ENCODE measurements at places on chromosomes 4 and X.

GRCh38 chr4:100041646-100042045, 91.6 kb upstream of the H2AZ1 start:
- no peak overlapping the region for H3K27ac ChIP-seq
- no peaks in the 10 kb centered on the region for H3K36me3 ChIP-seq
- H3K27me3 ChIP-seq = no peaks in the 10 kb centered on the region
- peaks cover 6% of the 10 kb centered on the region for H3K4me1 ChIP-seq
- DNase-seq = no peak

GRCh38 chrX:13741695-13742094, 7.1 kb downstream of the OFD1 start:
- no peak overlapping the region for H3K4me3 ChIP-seq
- peaks cover 2% of the 10 kb centered on the region for H3K4me1 ChIP-seq
- no peak for DNase-seq
- no peak overlapping the region for H3K27ac ChIP-seq

- no peak overlapping the region for H3K4me3 ChIP-seq
- H3K27me3 ChIP-seq = no peaks in the 10 kb centered on the region
- no peak overlapping the region for H3K27ac ChIP-seq
- H3K4me1 ChIP-seq = 0 out of 2 replicates have a peak, but pooled peaks cover 3% of the 10 kb centered on the region
- DNase-seq = no peak
These were observed 9.8 kb upstream of the PDE5A start for GRCh38 chr4:119638359-119638758.

- no peak for DNase-seq
- H3K4me3 ChIP-seq = no peak overlapping the region
- H3K4me1 ChIP-seq = peaks cover 25% of the 10 kb centered on the region
- no peak overlapping the region for H3K27ac ChIP-seq
- H3K27me3 ChIP-seq = no peaks in the 10 kb centered on the region
- peaks cover 9% of the 10 kb centered on the region for H3K36me3 ChIP-seq
These were observed 178.3 kb downstream of the RASL11B start for GRCh38 chr4:53040459-53040815.

- no peak for DNase-seq
- no peaks in the 10 kb centered on the region for H3K27me3 ChIP-seq
- no peak overlapping the region for H3K27ac ChIP-seq
- H3K4me3 ChIP-seq = no peak overlapping the region
- H3K4me1 ChIP-seq = no peaks in the 10 kb centered on the region
- H3K36me3 ChIP-seq = no peaks in the 10 kb centered on the region
These were observed 60.8 kb downstream of the AWAT2 start for GRCh38 chrX:69988955-69989394.

GRCh38 chr4:83150653-83151330, 36.3 kb upstream of the PLAC8 start:
- H3K27ac ChIP-seq = no peak overlapping the region
- H3K4me1 ChIP-seq = peaks cover 47% of the 10 kb centered on the region
- H3K4me3 ChIP-seq = no peak overlapping the region
- H3K36me3 ChIP-seq = no peaks in the 10 kb centered on the region
- H3K27me3 ChIP-seq = peaks cover 2% of the 10 kb centered on the region
- no peak for DNase-seq

GRCh38 chrX:123525123-123525725, 207.6 kb downstream of the THOC2 start:
- no peak overlapping the region for H3K27ac ChIP-seq
- no peak for DNase-seq
- H3K27me3 ChIP-seq = no peaks in the 10 kb centered on the region
- H3K4me1 ChIP-seq = peaks cover 8% of the 10 kb centered on the region
- no peak overlapping the region for H3K4me3 ChIP-seq

GRCh38 chr4:3079694-3080123, 5.2 kb downstream of the HTT start:
- no peak overlapping the region for H3K4me3 ChIP-seq
- H3K27ac ChIP-seq = no peak overlapping the region

DNA sequence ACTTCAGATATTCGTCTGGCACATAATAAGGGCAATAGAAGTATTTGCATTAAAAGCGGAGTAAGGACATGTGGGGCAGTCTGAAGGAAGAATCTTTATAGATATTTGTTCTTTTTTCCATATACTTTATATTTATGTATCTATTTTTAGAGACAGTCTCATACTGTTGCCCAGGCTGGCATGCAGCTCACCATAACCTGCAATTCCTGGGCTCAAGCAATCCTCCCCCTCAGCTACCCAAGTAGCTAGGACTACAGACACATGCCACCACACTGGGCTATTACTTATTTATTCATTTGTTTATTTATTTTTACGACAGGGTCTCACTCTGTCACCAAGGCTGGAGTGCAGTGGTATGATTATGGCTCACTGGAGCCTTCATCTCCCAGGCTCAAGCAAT, 16.7 kb upstream of the MRPL1 start:
- H3K27me3 ChIP-seq = peaks cover 11% of the 10 kb centered on the region
- peaks cover 10% of the 10 kb centered on the region for H3K4me1 ChIP-seq
- no peak overlapping the region for H3K27ac ChIP-seq
- no peaks in the 10 kb centered on the region for H3K36me3 ChIP-seq

GRCh38 chr4:95209927-95210326, 338.8 kb downstream of the UNC5C start:
- no peak overlapping the region for H3K4me3 ChIP-seq
- no peak overlapping the region for H3K27ac ChIP-seq
- no peaks in the 10 kb centered on the region for H3K4me1 ChIP-seq
- DNase-seq = no peak

GRCh38 chrX:154090731-154091130, 6.8 kb downstream of the MECP2 start:
- no peak for DNase-seq
- peak overlapping the region; percentile 19 for H3K27ac ChIP-seq
- H3K4me3 ChIP-seq = no peak overlapping the region
- peaks cover 44% of the 10 kb centered on the region for H3K4me1 ChIP-seq
- H3K27me3 ChIP-seq = no peaks in the 10 kb centered on the region

DNA sequence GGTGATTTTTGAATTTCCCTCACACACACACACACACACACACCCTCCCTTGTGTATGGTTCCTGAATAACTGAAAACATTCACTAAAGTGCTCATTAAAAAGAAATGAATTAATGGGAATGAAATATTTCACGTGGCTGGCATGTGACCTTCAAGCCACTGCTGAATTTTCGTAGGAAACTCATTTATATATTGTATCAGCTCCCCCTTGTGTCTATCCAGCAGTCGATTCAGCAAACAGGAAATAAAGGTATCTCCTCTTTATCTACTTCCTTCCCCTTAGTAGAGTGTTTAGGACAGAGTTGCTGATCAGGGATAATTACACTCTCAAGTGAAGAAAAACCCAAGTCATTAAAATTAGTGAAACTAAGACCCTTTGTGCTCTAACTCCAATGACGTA, 912.6 kb upstream of the LCORL start:
- no peak overlapping the region for H3K4me3 ChIP-seq
- peaks cover 2% of the 10 kb centered on the region for H3K27me3 ChIP-seq
- H3K36me3 ChIP-seq = no peaks in the 10 kb centered on the region
- no peak overlapping the region for H3K27ac ChIP-seq
- peaks cover 36% of the 10 kb centered on the region for H3K4me1 ChIP-seq
- DNase-seq = peak; percentile 55

- H3K4me3 ChIP-seq = no peak overlapping the region
- H3K4me1 ChIP-seq = no peaks in the 10 kb centered on the region
- DNase-seq = no peak
- no peak overlapping the region for H3K27ac ChIP-seq
These were observed 36.2 kb upstream of the USP38 start for GRCh38 chr4:143148521-143148920.

GRCh38 chr4:122346503-122346902, 32.3 kb upstream of the ADAD1 start:
- H3K27me3 ChIP-seq = no peaks in the 10 kb centered on the region
- no peak for DNase-seq
- H3K4me3 ChIP-seq = no peak overlapping the region

- no peaks in the 10 kb centered on the region for H3K4me1 ChIP-seq
- DNase-seq = no peak
- no peaks in the 10 kb centered on the region for H3K27me3 ChIP-seq
- H3K4me3 ChIP-seq = no peak overlapping the region
- no peak overlapping the region for H3K27ac ChIP-seq
- no peaks in the 10 kb centered on the region for H3K36me3 ChIP-seq
These were observed 166.3 kb downstream of the GALNTL6 start for GRCh38 chr4:171979461-171979860.

DNA sequence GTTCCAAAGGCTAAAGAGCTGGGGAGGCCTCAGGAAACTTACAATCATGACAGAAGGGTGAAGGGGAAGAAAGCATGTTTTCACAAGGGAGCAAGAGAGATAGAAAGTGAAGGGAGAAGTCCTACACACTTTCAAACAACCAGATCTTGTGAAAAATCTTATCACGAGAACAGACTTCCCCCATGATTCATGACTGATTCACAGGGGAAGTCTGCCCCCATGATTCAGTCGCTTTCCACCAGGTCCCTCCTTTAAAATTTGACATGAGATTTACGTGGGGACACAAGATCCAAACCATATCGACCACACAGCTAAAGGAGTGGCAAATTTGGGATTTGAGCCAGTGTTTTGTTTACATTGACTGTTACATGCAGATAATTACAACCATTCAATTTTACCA, 971.1 kb upstream of the HS3ST1 start:
- no peak for DNase-seq
- no peaks in the 10 kb centered on the region for H3K4me1 ChIP-seq
- no peaks in the 10 kb centered on the region for H3K36me3 ChIP-seq

DNA sequence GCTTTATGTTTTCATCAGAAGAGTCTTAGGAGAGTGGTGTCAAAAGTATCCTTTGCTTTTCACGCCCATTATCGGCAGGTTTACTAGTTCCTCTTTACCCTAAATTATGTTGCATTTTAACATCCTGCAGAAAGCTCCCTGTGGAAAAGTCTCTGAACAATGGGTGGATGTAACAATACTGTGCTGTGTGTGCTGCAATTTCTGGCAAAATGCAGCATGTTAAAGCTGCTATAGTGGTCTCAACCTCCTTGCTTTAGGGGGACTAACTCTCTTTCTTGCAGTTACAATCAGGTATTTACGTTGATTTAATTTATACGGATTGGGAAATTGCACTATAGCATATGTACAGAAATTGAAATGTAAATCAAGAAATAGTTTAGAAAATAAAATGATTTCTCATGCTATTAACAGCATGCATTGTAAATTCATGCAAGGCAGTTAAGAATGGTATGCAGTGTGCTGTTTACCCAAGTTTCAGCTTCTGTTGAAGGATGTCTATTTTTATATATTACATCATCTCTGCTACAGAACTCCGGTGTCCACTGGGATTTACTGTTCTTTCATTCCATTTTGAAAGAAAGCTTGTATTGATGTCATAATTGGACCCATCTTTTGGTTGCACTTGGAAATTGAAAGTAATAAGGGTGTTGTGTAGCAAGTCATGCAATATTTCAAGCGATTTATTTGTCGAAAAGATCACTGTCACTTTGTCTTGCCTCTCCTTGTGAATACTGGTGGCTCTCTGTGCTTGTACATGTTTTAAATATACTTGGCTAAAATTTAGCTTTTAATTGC, 145.7 kb downstream of the RAPGEF2 start:
- H3K4me3 ChIP-seq = no peak overlapping the region
- DNase-seq = peak; percentile 41
- H3K27ac ChIP-seq = no peak overlapping the region
- H3K4me1 ChIP-seq = peaks cover 21% of the 10 kb centered on the region

DNA sequence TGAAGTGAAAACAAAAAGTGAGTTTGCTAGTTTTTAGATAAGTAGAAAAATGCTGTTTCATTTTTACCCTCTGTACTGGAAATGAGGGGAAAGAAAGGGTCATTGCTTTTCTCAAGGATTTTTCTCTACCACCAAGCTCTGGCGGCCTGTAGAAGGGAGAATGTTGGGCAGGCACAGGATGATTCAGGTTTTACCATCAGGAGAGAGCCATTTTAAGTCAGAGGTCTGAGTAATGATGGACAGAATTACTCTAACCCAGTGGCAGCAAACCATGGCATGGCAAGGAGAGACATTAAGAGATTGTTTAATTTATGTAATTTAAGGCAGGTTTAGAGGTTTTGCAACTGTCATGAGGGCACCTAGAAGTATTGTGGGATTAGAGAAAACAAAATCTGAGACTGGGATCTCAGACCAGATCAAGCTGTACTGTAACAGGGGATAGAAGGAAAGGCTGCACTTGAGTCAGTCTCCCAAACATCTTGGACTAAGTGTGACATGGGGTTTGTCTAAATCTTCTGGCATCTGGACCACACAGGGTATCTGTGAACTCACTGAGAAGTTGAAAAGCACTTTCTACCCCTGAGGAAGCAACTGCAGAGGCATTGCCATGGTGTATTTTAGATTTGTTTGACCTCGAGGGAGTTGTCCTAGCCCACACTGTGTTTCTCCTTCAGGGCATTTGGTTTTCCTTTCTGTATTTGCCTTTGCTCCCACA, 81.6 kb downstream of the BANK1 start:
- no peak for DNase-seq
- no peaks in the 10 kb centered on the region for H3K36me3 ChIP-seq
- H3K4me1 ChIP-seq = peaks cover 8% of the 10 kb centered on the region
- H3K27me3 ChIP-seq = peaks cover 6% of the 10 kb centered on the region
- peak overlapping the region; percentile 65 for H3K27ac ChIP-seq

- H3K4me1 ChIP-seq = no peaks in the 10 kb centered on the region
- H3K27ac ChIP-seq = no peak overlapping the region
- H3K4me3 ChIP-seq = no peak overlapping the region
These were observed 937.8 kb downstream of the PCDH7 start for GRCh38 chr4:31657859-31658570.

- no peaks in the 10 kb centered on the region for H3K27me3 ChIP-seq
- DNase-seq = no peak
- H3K4me1 ChIP-seq = peaks cover 63% of the 10 kb centered on the region
- no peak overlapping the region for H3K27ac ChIP-seq
These were observed 186.9 kb upstream of the LNX1 start for GRCh38 chr4:53778155-53778554.

DNA sequence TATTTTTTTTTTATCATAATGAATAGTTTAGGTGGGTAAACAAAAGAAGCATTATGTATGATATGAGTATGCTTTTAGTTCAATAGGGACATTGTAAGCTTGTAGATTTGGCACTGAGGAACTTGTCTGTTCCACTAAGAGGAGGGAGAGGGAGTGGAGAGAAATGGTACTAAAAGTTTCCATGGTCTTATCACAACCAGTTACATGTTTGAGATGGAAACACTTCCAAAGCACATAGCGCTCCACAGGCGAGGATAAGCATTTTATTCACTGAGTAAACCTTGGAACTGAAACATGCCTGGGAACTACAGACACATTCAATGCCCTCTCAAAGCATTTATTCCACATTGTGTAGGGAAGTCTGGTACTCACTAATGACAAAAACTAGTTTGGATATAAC, 15.5 kb downstream of the MYOZ2 start:
- H3K27ac ChIP-seq = no peak overlapping the region
- no peaks in the 10 kb centered on the region for H3K36me3 ChIP-seq
- no peak overlapping the region for H3K4me3 ChIP-seq
- no peaks in the 10 kb centered on the region for H3K27me3 ChIP-seq
- no peak for DNase-seq

DNA sequence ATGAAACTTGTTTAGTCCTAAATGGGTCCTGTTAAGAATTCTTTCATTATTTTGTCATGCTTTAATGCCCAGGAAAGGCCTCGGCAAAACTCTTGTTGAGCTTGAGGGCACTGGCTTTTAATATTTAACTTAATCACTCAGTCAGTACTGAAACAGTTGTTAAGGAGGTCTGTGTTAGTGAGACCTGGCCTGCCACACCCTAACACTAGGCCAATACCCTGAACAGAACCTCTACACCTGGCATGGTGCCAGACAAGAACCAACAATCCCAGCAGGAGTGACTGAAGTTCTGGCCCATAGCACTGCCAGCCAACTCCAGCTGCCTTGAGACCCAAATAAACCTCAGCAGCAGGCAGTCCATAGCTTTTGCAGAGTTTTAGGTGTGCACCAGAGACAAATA, 85.7 kb upstream of the ITM2A start:
- H3K36me3 ChIP-seq = no peaks in the 10 kb centered on the region
- H3K4me3 ChIP-seq = no peak overlapping the region
- no peaks in the 10 kb centered on the region for H3K27me3 ChIP-seq
- no peaks in the 10 kb centered on the region for H3K4me1 ChIP-seq
- no peak overlapping the region for H3K27ac ChIP-seq

Measured in HFFc6 (cell line).